CD4-positive, alpha-beta T cell treated with Interferon alpha-2 for 1 hour (primary cell): ENCODE measurements at places on chromosomes 4 and X.

DNA sequence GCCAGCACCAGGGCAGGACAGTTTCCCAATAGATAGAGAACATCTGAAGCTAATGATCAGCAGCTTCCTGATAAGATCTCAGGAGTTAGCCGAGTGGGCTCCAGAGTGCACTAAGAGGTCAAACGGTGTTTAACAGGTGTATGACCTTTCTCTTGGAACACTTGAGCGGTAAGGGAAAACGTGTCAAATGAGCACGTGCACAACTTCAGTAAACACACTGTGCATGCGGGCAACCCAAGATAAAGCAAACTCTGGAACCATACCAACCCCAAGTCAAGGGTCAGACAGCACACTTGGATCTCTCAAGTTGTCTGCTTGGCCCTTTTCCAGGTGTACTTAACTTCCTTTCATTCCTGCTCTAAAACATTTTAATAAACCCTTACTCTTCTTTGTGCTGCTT lies 1941.5 kb upstream of the PCDH10 start:
- no peak for DNase-seq

GRCh38 chr4:155582041-155582440 lies 84.6 kb upstream of the GUCY1A1 start:
- DNase-seq: no peak

GRCh38 chr4:153651587-153651986 lies 32.5 kb upstream of the TLR2 start:
- DNase-seq: peak; percentile 78

DNA sequence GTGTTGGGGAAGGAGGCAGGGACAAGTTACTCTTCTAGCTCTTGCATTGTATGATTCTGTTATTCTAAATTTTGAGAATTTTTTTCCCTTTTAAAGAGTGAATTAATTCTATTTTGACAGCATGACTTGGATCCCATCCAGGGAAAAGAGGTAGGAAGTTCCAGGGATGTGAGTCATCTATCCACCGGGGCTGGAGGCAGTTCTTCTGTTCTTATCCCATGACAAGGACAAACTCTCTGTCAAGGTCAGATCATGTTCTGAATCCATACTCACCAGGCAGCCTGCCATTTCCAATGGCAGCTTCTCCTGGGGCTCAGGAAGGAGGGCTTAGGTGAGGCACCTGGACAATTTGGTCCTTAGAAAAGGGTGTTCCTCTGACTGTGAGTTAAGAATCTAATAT lies 132.0 kb upstream of the MED14 start:
- no peak for DNase-seq

DNA sequence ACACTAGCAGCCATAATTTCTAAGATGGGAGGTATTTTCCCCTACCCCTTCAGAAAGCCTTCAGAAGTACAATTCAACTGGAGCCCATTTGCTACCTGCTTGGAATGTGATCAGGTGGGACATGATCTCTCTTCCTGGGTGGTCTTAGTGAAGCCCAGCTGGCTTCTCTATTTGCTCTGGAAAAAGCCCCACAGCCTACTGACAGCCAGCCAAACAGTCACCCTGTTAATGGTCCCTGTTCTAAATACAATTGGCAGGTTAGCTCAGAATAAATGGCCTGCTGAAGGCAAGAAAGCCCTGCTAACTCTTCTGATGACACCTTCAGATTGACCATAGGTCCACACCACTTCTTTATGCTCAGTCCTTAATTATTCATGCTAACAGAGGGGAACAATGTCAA lies 39.9 kb downstream of the HS6ST2 start:
- DNase-seq: no peak

DNA sequence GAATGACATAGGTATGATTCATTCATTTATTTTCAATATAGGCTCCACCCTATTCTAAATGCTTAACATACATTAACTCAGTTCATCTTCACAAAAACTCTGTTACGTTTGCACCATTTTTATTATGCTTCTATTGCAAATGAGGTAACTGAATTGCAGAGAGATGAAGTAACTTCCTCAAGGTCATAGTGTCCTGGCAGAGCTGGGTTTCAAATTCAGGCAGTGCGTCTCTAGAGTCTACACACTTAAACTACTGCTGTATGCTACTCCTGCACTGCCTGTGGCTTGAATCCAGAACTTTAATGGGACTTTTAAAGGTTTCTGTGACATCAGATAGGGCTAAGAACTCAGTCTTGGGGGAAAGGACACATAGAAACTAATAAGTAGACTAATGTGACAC lies 413.4 kb downstream of the UBE2NL start:
- DNase-seq: no peak

DNA sequence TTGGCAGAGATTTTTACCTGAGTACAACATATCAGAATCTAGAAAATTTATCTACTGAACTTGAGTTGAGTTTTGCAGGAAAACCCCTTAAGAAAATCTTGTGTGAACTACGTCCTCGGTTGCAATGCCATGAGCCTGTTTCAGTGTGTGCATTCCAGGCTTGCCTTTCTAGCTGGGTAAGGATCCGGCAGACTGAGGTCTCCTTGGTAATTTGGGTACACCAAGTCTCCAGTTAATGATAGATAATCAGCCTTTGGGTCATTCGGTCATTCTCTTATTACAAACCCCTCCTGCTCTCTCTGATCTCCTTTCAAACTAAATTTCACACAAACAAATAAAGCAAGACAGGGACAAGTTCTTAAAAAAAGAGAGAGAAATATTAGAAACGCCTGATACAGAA lies 5.9 kb upstream of the HAND2 start:
- no peak for DNase-seq

DNA sequence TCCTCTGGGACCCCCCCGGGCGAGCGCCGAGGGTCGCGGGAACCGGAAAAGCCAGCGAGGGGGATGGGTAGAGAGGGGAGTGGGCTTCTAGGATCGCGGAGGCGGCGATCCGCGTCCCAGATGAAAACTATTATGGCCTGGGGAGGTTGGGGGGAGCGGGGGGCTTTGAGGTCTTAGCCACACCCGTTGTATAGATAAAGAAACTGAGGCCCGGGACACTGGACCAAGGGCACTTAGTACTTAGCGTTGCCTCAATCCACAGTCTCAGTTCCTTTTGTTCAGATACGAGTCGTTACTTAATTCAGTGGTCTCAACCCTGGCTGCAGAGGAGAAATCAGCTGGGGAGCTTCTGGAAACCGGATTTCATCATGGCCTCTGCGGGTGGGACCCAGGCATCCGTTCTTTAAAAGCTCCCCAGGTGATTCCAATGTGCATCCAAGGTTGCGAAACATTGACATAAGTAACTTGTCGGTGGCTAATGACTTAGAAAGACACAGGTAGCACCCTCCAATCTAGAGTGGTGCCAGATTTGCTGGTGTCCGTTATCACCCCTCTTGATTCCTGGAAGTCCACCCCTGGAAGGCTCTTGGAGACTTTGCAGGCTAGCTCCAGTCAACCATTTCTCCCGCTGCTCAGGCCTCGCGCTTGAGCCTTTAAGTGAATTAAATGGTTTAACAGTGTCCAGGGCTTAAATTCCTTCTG lies 90.7 kb downstream of the GEMIN8 start:
- DNase-seq: no peak

DNA sequence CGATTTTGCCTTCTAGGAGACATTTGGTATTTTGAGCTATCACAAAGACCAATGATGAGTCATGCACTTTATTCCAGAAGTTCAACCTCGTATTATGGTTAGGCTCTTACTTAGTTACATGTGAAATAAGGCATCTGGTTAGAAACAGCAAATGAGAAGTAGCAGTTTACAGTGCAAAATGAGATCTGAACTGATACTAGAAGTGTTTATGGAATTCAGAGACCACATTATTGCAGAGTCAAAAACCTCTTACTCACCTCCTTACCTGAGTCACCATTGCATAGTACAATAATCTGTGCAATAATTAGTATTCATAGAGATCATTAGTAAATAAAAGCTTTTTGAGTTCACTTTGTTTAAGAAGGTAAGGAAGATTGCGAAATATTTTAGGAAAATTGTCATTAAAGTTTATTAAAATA lies 38.7 kb downstream of the SEC24B start:
- DNase-seq: no peak

- no peak for DNase-seq
These were observed 5.9 kb downstream of the BCOR start for GRCh38 chrX:40091691-40092421.

GRCh38 chr4:2268357-2269205 lies 6.7 kb upstream of the MXD4 start:
- DNase-seq: no peak

GRCh38 chr4:57355101-57355665 lies 245.0 kb upstream of the IGFBP7 start:
- no peak for DNase-seq

DNA sequence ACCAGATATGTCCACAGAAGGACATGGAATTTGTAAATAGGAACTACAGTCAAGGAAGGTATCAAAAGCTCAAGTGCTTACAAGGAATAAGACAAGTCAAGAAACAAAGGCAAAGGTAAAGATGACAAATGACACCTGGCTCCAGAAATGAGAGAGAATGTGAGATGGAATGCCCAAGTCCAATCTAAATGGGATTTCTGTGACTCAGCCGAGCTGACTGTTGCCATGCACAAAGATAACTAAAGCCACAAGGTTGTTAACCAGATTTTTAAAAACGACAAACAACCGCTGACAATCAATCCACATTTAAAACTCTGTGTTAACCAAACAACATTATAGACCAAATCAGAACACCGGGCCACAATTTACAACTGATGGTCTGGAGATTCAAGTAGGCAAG lies 1.1 kb downstream of the NFXL1 start:
- DNase-seq: no peak

DNA sequence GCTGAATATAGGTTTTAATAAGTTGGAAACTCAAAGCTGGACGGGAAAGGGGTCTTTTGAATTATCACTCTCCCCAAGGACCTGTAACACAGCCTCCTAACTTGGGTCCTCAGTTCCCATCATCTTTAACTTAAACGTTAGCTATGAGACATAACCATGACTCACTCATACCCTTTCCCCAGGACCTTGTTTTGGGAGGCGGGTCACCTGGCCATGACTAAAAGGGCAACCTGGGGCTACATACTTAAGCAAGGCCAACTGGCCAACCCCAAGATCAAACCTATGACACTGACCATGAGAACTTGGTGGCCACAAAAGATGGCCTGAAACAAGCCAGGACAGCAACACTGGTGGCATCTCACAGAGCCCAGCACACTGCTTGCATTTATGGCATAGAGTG lies 89.0 kb downstream of the SH3KBP1 start:
- DNase-seq: no peak

DNA sequence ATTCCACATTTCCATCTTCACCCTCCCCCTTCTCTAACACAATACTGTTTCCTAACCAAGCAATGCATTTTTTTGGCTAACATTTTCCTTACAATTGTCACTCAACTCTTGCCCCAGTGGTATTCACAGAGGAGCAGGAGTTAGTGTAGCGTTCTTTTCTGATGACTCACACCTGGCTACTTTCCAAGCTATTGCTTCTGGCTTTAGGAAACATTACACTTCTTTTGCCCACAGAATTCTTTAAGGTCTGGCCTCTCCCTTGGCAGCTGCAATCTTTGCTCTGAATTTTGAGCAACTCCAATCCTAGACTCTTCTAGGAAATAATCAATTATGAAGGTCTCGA lies 27.5 kb upstream of the PDGFC start:
- DNase-seq: no peak

GRCh38 chrX:108353452-108353851 lies 84.8 kb downstream of the COL4A6 start:
- no peak for DNase-seq

GRCh38 chr4:150950657-150951288 lies 64.3 kb downstream of the LRBA start:
- no peak for DNase-seq

DNA sequence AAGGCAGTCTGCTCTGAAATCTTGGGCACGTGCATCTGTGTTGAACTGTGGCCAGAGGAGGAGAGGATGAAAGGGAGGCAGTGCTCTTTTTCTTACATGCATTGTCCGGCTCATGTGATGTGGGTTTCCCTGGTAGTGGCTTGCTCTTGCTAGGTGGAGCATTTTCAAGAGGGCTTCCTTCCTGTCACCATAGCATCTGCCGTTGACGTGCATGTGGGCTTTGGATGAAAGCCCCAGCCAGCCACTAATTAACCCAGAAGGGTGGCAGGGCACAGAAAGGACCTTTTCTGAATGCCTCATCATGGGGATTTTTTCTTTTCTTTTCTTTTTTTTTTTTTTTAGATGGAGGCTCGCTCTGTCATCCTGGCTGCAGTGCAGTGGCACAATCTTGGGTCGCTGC lies 121.3 kb downstream of the GPR143 start:
- peak; percentile 32 for DNase-seq

GRCh38 chr4:166903408-166903807 lies 330.9 kb downstream of the SPOCK3 start:
- no peak for DNase-seq

DNA sequence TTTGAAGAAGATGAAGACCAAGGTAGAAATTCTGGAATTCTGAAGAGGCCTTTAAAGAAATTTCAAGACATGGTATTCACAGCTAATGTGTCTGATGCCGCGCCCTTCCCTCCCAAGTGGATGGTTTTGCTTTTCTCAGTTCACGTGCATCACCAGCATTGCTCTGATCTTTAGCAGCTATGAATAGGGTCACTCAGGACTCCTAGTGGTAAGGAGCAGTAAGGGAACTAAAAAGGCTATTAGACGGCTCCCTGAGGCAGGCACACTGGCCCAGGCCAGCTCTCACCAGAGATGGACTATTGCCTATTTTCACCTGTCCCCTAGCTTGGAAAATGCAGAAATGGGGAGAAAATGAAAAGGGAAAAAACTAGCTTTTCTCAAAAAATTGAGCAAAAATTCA lies 447.5 kb upstream of the RASGEF1B start:
- DNase-seq: no peak

GRCh38 chr4:77201857-77202256 lies 44.9 kb downstream of the CCNG2 start:
- DNase-seq: no peak

DNA sequence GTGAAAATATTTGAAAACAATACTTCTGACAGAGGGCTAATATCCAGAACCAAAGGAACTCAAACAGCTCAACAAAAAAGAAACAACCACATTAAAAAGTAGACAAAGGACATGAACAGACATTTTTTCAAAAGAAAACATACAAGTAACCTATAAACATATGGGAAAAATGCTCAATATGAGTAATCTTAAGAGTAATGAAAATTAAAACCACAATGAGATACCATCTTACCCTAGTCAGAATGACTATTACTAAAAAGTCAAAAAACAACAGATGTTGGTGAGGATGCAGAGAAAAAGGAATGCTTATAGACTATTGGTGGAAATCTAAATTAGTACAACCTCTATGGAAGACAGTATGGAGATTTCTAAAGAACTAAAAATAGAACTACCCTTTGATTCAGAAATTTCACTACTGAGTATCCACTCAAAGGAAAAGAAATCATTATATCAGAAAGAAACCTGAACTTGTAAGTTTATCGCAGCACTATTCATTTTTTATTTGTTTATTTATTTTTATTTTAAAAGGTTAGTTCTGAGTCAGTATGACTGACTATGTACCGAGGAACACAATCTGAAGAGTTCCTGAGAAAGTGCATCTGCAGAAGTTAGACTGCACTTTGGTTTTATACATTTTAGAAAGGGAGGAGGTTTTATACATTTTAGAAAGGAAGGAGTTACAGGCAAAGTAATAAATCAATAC lies 231.3 kb downstream of the INPP4B start:
- DNase-seq: no peak

GRCh38 chr4:25795566-25796454 lies 67.0 kb downstream of the SEL1L3 start:
- no peak for DNase-seq

GRCh38 chrX:104112326-104112951 lies at the start of gene ZCCHC18:
ZCCHC18 (plus strand) TSS chrX:104112523; CDS start chrX:104114112, 1,589 bp downstream.
- peak; percentile 42 for DNase-seq

- no peak for DNase-seq
These were observed 629.7 kb downstream of the STIM2 start for GRCh38 chr4:27490315-27490714.
